ENCODE measurements at places on chromosomes 2 and 18. TPM values are rescaled to one million over a fixed set of nuclear protein-coding genes. Genes with fewer than 3 reads are reported as not detected.

Gene FOXI3
- total RNA-seq: not detected

Gene UNC80
- total RNA-seq: 0.07 TPM

Gene UPP2
- not detected for total RNA-seq

Gene CLK1
- total RNA-seq: 103 TPM

Gene ANKRD23
- total RNA-seq: 4.9 TPM

Gene POTEC
- total RNA-seq: not detected

Gene CFAP53
- total RNA-seq: not detected

DNA sequence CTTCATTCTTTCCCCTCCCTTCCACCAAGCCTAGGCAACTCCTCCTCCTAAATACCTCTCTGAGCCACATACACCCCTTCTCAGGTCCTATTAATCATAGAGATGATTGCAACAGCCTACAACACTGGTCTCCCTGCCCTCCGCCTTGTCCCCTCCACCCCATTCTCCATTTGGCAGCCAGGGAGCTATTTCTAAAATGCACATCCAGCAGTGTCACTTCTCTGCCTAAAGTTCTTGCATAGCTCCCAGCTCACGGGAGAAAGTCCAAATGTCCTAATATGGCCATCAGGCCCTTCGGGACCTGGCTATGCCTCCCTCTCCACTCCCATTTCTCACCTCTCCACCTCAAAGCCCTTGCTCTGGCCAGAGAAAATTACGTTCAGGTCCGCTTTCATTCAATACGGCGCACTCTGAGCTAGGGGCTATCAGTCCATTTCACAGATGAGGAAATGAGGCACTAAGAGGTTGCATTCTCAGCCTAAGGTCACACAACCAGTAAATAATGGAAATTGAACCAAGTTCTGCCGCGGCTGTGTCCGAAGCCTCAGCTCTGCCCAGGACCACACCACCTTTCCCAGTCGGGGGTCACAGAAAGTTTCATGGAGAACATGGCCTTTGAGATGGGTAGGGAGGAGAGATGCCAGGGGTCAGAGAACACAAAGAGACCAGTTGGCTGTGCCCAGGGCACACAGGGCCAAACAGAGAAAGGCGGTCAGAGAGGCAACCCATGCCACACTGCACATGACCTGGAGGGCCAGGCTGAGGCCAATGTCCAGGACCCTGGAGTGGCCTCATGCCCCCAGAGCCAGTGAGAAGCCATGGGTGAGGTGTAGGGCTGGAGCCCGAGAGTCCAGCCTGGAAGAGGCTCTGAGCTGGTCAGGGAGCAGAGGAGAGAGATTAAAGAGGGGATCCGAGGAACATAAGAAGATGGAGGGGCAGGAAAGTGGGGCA lies 72.8 kb downstream of the TNS1 start:
- ATAC-seq: peak; percentile 76

DNA sequence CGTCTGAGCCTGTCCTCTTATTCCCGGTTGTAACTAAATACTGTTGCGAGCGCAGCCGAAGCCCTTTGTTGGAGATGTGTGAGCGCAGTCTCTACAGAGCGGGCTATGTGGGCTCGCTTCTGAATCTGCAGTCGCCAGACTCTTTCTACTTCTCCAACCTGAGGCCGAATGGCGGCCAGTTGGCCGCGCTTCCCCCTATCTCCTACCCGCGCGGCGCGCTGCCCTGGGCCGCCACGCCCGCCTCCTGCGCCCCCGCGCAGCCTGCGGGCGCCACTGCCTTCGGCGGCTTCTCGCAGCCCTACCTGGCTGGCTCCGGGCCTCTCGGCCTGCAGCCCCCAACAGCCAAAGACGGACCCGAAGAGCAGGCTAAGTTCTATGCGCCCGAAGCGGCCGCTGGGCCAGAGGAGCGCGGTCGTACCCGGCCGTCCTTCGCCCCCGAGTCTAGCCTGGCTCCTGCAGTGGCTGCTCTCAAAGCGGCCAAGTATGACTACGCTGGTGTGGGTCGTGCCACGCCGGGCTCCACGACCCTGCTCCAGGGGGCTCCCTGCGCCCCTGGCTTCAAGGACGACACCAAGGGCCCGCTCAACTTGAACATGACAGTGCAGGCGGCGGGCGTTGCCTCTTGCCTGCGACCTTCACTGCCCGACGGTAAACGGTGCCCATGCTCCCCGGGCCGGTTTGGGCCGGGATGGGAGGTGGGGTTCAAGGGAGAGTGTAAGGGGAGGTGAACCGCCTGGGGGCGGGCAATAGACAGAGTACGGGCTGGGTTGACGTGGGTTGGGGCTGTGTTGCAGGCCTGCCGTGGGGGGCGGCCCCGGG lies at the start of gene HOXD12:
HOXD12 (plus strand) TSS at position 68 of the 819 bp plus-strand sequence; CDS start at position 75, 7 bp downstream.
- ATAC-seq: no peak

DNA sequence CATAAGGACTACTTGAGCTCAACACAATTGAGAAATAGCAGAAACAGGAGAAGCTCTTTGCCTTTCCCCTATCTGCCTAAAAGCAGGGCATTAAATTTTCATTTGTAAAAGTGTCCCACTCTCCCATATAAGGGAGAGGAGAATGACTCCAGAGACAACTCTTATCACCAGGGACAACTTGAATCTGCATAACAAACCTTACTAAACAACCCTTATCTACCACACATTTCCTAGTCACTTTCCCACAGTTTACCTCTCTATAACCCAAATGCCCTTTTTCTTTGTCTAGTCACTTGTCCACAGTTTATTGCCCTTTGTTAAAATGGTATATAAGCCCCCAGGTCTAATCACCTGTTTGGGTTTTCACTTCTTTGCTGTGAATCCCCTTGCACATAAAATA lies 37.5 kb upstream of the PPM1B start:
- ATAC-seq: no peak

DNA sequence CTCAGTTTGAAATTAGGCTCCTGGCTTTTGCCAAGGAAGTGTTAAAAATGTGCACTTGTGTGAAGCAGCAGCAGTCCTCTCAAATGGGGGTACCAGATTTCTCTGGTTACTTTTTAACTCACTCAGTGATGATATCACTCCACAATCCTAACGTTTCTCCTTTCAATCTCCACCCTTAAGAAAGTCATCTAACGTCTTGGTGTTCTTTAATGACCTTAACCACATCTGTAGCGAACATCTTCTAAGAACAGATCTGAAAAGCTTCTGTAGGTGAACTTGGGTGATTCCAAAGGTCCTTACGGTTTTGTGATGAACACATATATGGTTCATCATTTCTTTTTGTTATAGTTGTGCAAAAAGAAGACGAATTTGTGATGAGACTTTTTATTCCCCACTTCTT lies 73.2 kb downstream of the DOCK10 start:
- no peak for ATAC-seq

DNA sequence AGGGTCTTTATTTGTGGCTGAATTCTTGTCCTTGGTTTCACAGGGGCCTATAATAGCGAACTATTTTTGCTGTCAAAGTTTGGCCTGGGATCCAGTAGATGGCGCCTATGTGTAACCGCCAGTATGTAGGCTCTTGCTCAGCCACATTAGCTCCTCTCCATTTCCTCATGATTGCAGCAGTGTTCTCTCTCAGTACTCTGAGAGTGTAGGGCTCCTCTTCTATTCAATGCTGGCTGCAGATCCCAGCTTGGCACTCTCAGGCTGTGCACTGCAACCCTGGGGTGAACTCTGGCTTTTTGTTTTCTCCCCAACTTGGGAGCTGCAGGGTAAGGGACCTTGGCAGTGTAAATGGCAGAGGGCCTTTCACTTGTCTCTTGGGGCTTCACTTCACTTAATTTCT lies 344.6 kb upstream of the CHAC2 start:
- ATAC-seq: no peak

DNA sequence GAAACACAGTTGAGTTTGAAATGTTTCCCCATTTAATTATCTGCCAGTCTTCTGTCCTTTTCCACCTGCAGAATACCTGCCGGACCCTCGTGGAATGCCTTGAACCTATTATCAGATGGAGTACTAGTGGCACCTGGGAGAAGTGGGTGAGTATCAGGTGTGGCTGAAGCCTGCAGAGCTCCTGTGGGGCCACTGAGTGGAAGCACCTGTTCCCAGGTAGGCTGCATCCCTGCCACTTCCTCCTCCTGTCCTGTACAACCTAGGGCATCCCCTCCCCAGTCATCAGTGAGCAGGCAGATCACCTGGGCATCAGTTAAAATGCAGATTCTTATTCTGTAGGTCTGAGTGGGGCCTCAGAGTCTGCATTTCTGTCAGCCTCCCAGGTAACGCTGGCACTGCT lies 80.8 kb upstream of the BZW1 start:
- ATAC-seq: no peak

DNA sequence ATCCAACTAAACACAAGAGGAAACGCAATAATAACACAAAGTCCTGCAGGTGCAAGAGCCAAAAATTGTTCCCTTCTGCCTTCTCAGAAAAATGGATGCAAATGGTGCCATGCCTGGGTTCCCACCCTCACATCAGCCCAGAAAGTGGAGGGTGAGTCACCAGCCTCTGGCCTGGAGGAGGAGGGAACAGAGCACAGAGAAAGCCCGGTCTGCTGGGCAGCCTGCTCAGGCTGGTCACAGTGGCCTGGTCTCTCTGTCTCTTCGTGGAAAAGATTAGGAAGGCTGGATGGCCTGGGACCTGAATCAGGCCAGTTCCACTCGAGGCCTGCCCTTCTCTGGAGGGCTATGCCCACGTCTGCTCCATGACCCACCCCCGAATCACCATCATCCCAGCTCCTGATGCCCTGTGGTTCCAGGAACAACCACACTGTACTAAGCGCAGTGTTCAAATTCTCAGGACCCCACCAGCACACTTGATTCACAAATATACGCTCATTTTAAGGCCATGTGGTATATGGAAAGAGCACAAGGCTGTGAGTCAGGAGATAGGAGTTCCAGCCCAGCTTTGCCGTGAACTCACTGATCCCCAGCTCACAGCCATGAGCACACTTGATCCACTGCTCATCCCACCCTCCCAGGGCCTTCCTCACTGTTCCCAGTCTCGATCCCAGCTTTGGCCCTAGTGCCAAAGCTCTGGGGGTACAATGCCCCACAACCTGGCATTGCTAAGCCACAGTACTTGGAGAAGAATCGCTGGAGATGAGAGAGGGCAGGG lies 82.1 kb downstream of the ZBTB7C start:
- ATAC-seq: peak; percentile 46

DNA sequence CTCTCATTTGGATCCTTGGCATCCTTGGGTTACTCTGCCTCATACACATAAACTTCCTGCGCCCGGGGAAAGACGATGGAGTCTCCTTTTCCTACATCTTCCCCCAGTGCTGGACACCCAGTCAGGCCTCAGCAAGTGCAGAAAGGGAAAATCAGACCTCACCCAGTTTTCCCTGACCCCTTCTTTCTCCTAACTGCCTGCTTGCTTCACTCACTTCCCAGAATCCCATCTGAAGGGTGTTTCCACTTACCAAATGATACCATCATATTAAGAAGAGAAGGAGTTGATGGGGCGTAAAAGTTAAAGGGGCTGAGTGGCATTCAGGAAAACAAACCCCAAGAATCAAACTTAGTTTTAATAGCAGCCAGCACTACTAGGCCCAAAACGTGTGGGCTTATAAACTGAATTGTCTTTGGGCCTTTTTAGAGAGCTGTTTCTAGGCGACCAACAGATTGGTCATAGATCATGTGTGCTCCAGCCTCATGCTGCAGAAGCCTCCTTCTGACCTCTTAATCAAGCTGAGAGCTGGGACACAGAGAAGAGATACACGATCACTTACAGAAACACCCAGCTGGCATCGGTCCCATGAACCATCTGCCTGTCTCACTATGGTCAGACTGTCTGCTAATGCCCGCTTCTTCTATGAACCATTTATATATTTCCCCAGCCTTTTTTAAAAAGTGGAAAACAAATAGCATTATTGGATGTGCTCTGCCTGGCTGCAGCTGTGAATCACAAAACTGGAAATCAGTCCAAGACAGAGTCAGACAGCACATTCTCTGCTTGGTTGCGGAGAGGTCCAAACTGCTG lies 165.7 kb upstream of the SLC14A2 start:
- peak; percentile 62 for ATAC-seq

DNA sequence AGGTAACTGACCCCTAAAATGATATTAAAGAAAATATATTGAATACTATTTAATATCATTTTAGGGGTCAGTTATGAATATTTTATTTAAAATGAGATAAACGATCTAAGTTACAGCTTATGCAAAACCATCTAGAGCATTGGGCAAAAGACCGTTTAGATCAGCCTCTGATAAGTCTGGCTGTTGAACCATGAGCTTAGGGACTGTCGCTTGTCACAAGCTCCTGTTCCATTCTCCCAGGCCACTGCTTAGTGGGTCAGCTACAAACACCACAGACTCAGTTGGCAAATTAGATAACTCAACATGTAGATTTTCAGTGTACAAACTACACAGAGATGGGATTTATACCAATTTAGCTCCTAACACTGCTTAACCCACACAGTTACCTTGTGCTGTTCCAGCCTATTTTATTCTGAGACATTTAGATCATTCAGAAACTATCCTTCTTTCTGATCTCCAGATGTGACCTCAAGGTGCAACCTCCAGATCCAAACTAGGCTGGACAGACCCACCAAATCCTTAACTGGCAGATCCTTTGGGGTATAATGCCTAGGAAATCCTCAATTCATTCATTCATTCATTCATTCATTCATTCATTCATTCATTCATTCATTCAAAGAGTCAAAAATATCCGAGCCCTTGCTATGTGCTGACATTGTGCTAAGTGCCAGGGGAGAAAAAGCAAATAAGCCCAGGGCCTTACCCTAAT lies 82.8 kb downstream of the HRH4 start:
- ATAC-seq: no peak

Measured in gastroesophageal sphincter (tissue), 4 donors.